ENCODE measurements at places on chromosomes 1 and 21.

DNA sequence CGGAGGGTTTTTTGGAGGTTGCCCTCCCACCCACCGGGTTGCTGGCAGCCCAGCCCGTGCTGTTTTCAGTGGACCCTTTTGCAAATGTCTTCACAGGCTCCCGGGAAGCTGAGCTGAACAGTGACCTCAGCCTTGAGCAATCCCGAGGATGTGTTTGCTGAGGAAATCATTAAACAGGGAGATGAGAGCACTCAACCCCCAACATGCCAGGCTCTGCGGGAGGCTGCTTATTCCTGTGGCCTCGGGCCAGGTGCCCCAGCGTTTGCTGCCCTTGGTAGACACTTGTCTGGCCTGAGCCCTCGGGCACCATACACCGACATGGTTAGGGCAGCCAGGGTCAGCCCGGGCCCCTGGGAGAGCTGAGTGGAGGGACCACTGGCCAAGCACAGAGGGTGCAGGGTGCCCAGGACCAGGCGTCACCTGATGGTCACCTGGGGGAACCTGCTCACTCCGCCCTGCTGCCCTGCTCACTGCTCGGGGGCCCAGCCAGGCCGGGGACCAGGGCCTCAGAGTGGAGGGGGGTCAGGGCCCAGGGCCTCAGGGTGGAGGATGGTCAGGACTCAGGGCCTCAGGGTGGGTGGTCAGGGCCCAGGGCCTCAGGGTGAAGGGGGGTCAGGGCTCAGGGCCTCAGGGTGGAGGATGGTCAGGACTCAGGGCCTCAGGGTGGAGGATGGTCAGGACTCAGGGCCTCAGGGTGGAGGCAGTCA is 42.5 kb upstream of the POFUT2 start:
- DNase-seq, result no peak

DNA sequence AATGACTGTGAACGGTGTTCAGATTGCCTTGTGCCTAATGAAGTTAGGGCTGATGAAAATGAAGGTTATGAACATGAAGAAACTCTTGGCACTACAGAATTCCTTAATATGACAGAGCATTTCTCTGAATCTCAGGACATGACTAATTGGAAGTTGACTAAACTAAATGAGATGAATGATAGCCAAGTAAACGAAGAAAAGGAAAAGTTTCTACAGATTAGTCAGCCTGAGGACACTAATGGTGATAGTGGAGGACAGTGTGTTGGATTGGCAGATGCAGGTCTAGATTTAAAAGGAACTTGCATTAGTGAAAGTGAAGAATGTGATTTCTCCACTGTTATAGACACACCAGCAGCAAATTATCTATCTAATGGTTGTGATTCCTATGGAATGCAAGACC is 96.6 kb downstream of the ZFYVE9 start:
- DNase-seq, result no peak

- DNase-seq, result no peak
These were observed 261.8 kb downstream of the FOXD2 start for GRCh38 chr1:47699492-47700235.

DNA sequence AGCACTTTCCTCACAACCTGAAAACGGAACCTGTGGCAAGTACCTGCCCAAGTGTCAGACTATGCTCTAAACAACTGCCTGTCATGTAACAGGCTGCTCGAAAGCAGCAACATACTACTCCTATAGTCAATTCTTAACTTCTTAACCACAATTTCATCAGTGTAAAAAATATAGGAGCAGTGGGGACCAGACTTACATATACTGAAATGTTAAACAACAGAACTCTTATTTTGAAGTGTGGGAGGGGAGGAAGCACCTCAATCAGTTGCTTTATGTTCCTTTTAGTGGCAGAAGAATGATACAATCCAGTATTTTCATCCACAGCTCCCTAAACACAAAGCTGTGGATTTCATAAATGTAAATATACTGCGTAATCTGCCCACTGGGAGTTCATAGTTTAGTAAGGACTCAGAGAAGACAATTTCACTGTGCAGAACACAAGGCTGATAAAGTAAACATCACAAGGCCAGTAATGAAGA is 44.2 kb downstream of the WLS start:
- no peak for DNase-seq

DNA sequence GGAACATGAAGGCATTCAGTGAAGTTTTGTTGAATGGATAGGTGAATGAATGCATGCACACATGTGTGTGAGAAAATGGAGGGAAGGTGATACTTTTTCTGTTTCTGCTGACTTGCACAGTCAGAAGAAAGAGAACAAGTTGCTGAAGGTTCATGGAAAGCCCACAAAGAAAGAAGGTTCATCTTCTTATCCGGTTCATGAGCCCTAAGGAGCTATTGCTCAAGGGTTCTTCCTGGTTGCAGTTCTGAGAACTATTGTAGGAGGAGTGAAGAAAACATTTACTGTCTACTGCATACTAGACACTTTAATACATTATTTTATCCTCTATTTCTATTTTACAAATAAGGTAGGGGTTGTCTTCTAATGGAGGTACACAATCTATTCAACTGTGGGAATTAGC is 13.4 kb upstream of the NIBAN1 start:
- DNase-seq, result peak; percentile 51

Data from hematopoietic multipotent progenitor cell treated with erythropoietin and hydrocortisone succinate and interleukin-3 and kit ligand, for 6 days (in vitro differentiated cells).